ENCODE measurements at places on chromosomes 4 and X.

- DNase-seq, result no peak
Measured at GRCh38 chr4:53832549-53832948, 231.9 kb downstream of the CHIC2 start.

- DNase-seq, result peak; percentile 83
Measured at GRCh38 chr4:70839589-70840093, at the start of gene GRSF1. TSS of gene GRSF1 (minus strand) at chr4:70839890. CDS start at chr4:70839827, 63 bp downstream.

DNA sequence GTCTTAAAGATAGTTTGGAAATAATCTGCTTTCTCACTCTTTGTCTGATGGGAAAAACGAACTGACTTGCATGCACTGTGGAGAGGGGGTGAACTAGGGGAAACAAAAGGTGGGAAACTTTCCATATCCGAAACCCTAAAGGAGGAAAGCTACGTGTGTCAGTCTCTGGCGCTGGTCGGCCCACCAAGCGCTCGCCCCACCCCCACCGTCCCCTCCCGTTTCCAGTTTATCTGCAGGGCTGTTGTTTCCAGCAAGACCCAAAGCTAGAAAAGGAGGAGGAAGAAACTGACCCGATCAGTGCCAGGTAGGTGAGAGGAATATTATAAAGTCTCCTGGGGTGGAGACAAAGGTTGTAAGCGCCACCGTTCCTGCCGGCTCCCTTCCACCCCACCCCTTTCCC lies 552 bp downstream of the TCEAL9 start:
- no peak for DNase-seq

GRCh38 chrX:43643662-43644061 lies 12.4 kb upstream of the MAOA start:
- DNase-seq, result no peak

DNA sequence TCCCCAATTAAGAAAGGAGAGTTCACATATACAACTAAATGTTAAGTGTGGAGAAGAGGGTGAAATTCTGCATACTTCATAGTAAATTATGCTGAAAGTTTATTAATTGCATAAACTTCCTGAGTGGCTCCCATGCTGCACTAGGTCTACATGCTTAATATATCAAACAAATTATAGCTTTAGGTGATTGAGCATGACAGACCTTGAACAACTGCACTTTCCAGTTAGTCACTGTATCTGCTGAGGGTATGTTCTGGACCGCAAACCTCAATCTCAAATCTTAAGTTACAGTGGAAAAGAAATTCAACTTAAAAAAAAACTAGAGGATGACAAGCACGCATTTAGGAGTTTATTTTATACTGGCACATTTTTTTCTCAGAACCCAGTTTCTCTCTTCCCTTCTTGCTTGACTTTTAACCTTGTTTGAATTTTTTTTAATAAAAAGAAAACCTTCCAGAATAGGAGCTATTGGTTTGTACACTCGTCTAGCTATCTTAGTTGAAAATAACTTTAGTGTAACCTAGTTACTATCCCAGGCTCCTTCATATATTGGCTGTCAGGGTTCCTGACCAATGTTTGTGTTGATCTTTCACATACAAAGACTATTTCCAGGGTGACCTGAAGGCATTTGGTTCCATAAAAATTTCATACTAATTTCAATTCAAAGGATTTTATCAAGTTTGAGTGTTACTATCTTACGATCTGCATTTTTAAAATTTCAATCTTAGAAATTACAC lies 10.2 kb upstream of the FAM120C start:
- no peak for DNase-seq

DNA sequence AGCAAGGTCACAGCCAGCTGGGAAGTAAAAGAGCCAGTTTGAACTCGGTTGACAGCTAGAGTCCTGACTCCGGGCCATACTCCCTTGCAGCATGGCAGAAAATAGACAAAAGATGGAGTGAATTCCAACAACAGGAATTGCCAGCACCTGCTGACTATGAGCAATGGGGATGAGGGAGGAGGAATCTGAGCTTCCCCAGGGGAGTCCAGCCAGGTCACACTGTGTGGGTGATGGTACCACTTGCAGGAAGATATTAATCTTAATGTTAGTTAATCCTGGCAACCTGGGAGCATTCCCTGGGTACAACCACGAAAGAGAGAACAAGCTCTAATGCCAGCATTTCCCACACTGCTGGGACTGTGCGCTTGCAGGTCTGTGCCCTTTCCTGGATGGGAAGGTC lies 48.1 kb upstream of the S100G start:
- no peak for DNase-seq

DNA sequence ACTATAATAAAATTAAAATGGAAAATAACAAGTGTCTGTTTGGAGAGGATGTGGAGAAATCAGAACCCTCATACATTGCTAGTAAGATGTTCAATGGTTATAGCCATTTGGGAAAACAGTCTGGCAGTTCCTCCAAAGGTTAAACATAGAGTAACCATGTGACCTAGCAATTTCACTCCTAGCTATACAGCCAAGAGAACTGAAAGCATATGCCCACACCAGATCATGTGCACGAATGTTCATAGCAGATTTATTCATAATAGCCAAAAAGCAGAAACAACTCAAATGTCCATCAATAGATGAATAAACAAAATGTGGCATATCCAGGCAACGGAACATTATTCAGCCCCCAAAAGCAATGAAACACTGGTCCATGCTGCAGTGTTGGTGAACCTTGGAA lies 9.4 kb upstream of the CCNQ start:
- no peak for DNase-seq

- DNase-seq, result no peak
Measured at GRCh38 chr4:115945026-115945425, 831.6 kb upstream of the NDST4 start.

GRCh38 chr4:6538111-6538510 lies 36.9 kb upstream of the MAN2B2 start:
- no peak for DNase-seq

- DNase-seq, result no peak
Measured at GRCh38 chrX:21958916-21959315, 18.4 kb downstream of the SMS start.

DNA sequence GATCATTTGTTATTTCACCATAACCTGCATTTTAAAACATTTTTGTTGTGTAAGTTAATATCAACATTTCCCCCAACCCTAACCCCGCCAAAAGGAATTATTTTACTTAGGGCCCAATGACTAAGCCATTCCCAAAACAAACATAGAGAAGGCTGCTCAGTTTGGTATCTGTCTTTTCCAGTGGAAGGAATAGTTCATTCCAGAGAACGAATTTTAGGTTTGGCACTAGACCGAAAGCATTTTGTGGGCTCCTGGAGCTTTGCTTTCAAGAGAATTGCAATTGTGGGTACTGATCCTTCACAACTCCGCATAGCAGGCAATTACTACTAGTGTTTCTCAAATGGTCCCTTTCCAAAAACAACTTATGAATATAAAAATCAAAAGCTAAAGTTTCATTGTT lies 226.7 kb upstream of the MAD2L1 start:
- no peak for DNase-seq

- no peak for DNase-seq
Measured at GRCh38 chr4:142377342-142378091, 468.6 kb downstream of the INPP4B start.

DNA sequence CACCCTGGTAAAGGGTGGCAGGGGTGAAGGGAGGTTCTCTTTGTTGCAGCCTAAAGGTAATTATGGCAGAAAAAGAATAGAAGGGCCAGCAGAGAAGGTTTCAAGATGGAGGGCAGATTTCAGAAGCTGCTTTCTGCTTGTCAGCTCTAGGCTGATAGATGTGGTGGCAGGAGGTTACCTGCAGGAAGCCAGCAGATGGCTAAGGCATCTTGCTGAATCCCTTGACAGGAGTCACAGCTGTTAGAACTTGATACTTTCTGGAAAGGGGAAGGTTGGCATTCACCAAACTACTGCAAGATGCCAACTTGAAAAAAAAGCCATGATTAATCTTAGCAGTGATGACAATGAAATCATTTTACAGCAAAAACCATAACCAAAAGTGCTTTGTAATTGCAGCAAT lies 69.5 kb upstream of the CBLL2 start:
- DNase-seq, result no peak

GRCh38 chr4:26178854-26179253 lies 142.0 kb upstream of the RBPJ start:
- DNase-seq, result no peak

DNA sequence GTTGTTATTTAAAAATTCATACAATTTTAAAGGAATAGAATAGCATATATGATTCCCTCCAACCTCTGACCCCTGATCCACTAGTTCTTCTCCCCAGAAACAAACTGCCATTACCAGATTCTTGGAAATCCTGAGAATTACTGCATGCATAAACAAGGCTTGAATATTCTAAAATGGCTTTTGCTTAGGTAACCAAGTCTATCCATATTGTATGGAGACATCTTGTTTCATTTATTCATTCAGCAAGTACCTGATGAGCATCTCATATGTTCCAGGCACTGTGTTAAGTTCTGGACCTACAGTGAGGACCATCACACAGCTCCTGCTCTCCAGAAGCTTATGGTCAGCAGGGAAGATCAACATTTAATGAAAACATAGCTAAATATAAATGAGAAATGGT lies 49.4 kb downstream of the TMEM164 start:
- DNase-seq, result no peak

- no peak for DNase-seq
Measured at GRCh38 chr4:17662694-17663093, 48.3 kb downstream of the MED28 start.

- DNase-seq, result no peak
Measured at GRCh38 chrX:10467793-10468192, 152.6 kb downstream of the MID1 start.

DNA sequence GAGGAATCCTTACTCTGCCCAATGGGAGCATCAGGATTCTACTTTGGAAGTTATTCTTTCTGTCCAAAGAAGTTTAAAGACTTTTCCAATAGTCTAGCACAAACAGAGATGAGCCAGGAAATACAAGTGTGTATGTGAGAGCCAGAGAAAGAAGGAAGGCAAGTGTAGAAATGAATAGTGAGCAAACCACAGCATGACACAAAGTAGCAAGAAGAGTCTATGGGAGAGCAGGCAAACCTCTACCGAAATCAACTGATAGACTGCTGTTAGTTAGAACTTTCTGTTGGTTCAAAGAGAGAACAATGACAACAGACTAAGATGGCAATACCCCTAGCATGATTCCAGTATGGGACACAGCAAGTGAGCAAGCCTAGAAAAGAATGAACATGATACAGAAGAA lies 16.1 kb upstream of the GPR34 start:
- DNase-seq, result no peak
